EL (cell line): ENCODE measurements at places on chromosomes 5 and 9.

- no peak for DNase-seq
Observed at GRCh38 chr9:130633336-130634190, 30.8 kb upstream of the PRDM12 start.

- no peak for DNase-seq
Observed at GRCh38 chr5:139062910-139063663, 135.1 kb downstream of the SIL1 start.

- peak; percentile 94 for DNase-seq
Observed at GRCh38 chr5:120446068-120446492, 18.0 kb upstream of the PRR16 start.

GRCh38 chr9:137816531-137817235 is 60.9 kb upstream of the CACNA1B start:
- no peak for DNase-seq

- no peak for DNase-seq
Observed at GRCh38 chr5:162268694-162269481, 201.3 kb downstream of the GABRG2 start.

DNA sequence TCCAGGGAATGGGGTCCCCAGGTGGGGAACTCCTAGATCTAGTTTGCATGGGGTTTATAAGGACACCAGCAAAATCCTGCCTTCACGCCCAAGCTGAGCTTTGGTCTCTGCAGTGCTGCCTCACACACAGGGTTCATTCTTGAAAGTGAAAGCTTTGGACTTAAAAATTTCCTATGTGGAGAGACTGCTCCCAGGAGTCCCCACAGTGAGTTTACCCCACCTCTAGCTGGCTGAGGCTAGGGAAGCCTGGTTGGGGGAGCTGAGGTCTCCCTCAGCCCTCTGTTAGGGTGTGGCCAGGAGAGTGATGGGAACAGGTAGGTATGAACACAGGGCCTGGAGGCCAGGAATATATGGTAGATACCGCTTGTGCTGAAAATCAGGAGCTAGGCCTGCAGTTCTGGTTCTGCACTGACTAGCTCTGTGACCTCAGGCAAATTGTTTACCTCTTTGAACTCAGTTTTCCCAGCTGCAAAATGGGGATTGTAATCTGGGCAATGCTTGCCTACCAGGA is 41.5 kb upstream of the LARP1 start:
- DNase-seq: peak; percentile 25

DNA sequence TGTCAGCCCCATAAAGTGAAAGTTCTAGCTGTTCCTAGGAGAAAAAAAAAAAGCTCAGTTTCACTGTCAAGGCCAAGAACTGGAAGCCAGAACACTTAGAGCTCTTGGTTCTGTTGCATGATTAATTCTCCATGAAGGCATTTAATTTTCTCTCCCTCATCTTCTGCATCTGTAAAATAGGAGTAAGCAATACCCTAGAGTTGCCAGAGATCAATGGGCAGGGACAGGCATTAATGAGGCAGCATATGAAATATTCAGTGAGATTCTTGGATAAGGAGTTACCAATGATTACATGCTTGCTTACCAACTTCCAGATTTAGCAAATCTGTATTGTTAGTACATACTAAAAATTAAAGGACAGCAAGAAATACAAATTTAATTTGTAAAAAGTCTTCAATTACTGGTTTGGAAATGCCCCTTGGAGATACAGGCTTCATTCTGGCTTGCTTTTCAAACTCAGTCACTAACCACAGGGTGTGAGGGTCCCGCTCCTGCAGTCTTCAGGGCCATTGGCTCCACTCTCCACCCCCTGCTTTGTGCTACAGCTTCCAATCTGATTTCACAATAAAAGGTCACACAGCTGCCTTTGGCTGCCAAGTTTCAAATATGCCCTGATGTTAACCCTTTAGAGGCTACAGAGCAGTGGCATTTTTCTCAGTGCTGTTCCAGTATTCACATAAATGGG is 624.6 kb downstream of the BNC2 start:
- peak; percentile 56 for DNase-seq

DNA sequence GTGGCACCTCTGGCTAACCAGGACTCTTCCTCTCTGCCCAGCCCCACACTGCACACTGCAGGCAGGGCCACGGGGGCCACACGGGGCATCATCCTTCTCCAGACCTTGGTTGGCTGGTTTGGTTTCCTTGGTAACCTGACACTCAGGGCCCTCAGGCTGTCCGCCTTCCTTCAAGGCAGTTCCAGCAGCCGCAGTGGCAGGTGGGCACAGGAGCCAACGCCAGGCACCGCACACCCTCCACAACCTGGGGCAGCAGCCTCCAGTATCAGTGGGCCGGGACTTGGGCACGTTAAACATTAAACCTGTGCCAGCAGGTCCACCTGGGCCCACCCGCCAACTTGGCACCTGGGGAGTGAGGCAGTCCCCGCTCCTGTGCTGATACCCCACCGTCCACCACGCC is 1.9 kb downstream of the NPDC1 start:
- DNase-seq: no peak

GRCh38 chr9:104927216-104927911 is 591 bp downstream of the ABCA1 start:
- peak; percentile 62 for DNase-seq

DNA sequence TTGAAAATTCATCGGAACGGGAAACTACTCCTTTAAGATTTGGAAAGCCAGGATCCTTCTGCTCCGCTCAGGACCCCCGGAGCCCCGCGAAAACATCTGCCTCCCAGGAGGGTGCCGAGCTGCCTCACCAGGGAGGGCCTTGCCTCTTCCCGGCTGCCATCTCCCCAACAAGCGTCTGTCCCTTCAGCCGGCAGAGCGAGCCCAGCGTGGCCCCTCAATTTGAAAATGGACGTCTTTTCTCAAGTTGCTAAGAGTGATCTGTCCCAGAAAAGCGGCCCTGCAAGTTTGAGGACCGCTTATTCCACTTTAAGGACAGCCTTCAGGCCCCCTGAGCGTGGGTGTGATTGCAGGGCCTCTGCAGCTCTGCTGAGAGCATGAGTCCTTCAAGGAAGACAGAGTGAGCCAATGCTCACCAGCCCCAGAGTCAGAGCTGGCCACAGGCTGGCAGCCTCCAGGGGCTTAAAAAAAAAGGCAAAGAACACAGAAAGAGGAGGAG is 101.3 kb downstream of the PHF2 start:
- no peak for DNase-seq

- DNase-seq: no peak
Observed at GRCh38 chr9:73348471-73348870, 196.8 kb downstream of the ANXA1 start.

GRCh38 chr5:101534491-101535110 is 631.5 kb upstream of the ST8SIA4 start:
- no peak for DNase-seq

- peak; percentile 43 for DNase-seq
Observed at GRCh38 chr5:153552886-153553285, 62.4 kb downstream of the GRIA1 start.

DNA sequence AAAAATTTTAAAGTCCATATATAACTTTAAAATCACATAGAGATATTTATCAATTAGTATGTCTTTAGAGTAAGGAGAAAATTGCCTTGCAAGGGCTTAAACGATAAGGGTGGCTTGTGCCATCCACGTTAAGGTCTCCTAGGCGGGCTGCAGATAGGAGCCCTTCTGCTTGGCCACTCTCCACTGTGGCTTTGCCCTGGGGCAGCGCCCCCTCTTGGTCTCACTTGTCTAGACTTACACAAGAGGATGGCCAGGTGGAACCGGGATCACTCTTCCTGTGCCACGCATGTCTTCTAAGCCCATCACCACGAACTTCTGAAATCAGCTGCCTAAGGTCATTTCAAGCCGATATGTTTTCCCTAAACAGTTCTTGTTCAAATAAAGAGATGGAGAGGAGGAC is 2.9 kb downstream of the FPGS start:
- peak; percentile 29 for DNase-seq

DNA sequence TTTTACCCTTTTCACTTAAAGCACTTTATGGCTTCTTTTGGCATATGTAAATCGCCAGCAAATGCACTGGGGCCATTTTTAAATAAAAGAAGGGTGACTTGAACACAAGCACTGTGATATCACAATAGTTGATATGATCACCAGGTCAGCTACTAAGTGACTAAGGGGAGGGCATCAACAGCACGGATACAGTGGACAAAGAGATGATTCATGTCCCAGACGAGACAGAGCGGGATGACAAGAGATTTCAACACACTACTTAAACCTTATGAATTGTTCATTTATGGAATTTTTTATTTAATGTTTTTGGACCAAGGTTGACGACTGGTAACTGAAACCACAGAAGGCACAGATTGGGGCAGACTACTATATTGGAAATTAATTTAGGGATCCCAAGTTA is 54.1 kb downstream of the RORB start:
- no peak for DNase-seq
